ENCODE measurements at places on chromosomes 1 and 21.

- DNase-seq, result no peak
Observed at GRCh38 chr1:29315876-29316275, 79.6 kb downstream of the PTPRU start.

DNA sequence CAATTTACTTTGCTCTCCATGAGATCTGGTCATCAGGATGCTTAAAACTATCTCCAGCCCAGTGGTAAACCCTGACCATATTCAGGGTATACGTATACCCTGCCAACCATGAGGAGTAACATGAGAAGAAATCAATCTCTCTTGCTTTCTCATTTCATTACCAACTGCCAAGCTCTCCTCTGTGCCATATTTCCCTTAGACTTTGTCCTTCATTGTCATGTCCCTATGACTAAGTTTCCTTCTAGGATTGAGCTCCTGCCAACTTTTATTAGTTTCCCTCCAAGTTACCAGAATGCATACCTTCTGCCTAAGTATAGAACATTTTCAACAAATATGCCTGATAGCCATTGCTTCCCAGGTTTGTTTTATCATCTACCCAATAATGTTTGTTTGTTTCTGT, 1113.9 kb upstream of the B3GALT2 start:
- DNase-seq, result no peak

DNA sequence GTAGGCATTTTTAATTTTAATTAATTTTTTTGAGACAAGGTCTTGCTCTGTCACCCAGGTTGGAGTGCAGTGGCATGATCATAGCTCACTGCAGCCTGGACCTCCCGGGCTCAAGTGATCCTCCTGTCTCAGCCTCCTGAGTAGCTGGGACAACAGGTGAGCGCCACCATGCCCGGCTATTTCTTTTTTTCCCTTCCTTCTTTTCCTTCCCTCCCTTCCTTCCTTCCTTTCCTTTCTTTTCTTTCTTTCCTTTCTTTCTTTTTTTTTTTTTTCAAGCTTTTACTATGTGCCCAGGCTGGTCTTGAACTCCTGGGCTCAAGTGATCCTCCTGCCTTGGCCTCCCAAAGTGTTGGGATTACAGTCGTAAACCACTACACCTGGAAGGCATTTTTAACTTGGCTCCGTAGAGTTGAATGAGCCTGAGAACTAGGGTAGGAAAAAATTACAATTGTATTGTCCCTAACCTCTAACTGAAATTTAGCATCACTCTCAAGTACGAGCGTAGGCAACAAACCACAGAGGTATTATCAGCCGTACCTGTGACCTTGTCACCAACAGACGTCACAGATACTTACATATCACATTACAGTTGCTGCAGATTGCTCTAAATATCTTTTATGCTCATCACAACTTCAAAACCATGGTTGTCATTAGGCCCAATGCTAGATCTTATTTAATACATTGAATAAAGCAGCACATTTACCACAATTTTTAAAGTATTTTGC, 8.0 kb downstream of the RUNX3 start:
- no peak for DNase-seq

- DNase-seq, result no peak
Observed at GRCh38 chr1:216057063-216057462, 366.2 kb downstream of the USH2A start.

GRCh38 chr1:33791251-33791650, 72.6 kb upstream of the HMGB4 start:
- peak; percentile 2 for DNase-seq

DNA sequence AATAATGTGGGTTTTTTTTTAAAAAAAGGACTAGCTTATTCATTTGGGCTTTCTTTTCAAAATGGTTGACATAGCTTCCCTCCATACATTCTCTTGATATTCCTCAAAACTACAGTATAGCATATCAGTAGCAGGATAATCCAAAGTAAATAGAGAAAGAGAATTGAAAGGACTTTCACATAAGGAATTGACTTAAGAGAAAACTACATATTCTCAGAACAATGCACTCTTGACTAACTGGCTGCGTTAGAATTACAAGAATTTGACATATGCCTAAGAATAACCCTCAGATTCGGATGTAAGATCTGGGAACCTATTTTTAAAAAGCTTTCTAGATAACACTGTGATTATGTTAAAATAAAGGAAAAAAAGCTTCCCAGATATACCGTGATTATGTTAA, 3.1 kb downstream of the PRKAB2 start:
- no peak for DNase-seq

GRCh38 chr1:210700511-210700910, 371.8 kb downstream of the HHAT start:
- no peak for DNase-seq

DNA sequence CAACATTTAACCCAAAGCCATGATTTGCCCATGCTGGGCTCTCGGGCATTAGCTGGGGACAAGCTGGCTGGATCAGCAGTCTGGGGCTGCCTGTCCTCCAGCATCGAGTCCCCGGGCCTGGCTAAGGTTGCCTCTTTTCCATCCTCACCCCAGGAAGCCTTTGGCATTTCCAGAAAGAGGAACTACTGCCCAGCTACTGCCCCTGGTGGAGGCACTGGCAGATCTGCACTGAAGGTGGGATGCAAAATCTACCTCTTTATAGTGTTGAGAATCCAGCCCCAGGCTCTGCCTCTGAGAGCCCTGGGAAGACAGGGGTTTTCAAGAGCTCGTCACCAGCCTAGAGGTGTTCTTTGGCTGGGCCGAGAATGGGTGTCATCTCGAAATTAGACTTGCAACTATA, 635.9 kb downstream of the MATN1 start:
- no peak for DNase-seq

DNA sequence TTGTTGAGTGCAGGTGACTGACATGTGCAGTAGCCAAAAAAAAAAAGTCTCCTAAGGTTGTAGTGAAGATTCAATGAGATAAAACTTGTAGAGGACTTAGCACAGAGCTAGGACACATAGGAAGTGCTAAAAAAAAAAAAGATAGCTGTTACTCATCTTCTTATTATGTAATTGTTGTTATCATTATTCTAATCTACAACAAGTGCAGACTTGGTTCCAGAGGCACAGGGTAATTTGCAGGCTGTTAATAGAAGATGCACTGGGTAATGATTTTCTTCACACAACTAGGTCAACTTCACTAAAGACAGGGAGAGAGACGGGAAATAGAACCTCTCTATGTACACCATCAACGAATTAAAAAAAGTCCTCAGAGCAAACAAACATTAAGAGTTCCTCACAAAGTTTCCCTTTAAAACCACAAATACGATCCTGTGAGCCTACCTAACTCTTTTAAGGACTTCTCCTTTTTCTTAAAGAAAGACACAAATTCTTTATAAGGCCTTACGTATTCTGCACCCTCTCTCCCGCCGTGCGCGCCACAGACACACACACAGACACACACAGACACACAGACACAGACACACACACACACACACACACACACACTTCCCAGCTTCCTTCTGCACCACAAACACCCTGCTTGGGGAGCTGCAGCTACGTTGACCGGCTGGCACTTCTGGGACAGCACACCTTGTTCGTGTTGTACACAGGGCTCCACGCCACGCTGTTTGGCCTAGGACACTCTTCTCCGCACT, 49.8 kb upstream of the GADD45A start:
- DNase-seq, result no peak

- DNase-seq, result no peak
Observed at GRCh38 chr1:60341274-60341673, 267.7 kb upstream of the C1orf87 start.

DNA sequence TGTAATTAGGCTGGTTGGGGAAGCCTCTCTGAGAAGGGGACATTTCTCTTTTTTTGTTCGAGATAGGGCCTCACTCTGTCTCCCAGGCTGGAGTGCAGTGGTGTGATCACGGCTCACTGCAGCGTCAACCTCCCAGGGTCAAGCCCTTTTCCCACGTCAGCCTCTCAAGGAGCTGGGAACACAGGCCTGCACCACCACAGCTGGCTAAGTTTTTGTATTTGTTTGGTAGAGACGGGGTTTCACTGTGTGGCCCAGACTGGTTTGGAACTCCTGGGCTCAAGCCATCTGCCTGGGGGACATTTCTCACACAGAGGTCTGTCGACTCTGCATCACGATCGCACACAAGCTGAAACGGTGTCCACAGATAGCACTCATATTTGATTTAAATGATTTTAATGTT, 39.7 kb downstream of the HUNK start:
- DNase-seq, result no peak

DNA sequence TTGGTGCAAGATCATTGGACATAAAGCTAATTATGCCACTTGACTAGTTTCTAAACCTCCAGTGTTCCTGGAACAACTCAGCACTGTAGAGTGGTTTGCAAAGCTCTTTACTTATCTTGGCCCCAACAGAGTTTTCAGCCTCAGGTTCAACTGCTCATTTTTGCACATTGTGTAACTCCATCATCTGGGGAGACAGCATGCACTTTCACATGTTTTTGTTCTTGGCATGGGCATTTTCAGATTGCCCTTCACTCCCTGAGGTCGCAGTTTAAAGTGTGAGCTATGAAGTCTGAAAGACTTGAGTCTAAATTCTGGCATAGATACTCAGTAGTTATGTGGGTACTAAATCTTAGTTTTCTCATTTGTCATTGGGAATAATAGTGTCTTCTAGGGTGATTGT, 5.1 kb downstream of the USP16 start:
- peak; percentile 27 for DNase-seq

DNA sequence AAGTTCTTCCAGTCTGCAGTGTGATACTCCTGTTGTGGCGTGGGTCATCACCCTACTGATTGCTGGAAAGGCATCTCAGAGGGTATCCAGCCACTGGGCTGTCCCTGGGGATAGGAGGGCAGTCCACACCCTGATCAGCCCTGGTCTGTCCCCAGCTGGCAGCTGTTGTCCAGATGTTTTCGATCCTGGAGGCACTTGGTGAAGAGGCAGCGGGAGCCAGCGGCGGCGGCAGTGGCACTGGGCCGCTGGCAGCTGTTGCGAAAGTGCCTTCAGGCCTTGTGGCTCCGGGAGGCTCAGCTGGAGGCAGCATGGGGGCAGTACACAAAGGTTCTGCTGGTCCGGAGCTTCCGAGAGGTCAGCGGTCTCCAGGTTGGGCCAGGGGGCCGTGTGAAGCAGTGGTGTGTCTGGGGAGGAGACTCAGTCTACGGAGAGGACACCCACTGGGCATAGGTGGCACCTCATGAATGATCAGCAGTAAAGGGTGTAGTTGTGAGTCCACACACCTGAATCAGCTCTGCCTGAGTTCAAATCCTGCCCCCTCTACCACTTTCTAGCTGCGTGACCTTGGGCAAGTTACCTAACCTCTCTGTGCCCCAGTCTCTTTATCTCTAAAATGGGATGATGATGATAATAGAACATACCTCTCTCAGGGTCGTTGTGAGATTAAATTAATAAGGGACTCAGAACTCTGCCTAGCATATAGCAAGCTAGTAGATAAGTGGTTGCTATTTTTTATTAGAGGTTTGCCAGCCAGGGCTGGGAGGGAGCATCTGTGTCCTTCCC, 6.1 kb downstream of the C1orf167 start:
- no peak for DNase-seq

GRCh38 chr21:20996421-20997310, 1.5 kb upstream of the NCAM2 start:
- no peak for DNase-seq

- DNase-seq, result no peak
Observed at GRCh38 chr1:163166886-163167555, 35.7 kb downstream of the RGS5 start.

- peak; percentile 91 for DNase-seq
Observed at GRCh38 chr21:37564341-37564923, 197.9 kb downstream of the DYRK1A start.

DNA sequence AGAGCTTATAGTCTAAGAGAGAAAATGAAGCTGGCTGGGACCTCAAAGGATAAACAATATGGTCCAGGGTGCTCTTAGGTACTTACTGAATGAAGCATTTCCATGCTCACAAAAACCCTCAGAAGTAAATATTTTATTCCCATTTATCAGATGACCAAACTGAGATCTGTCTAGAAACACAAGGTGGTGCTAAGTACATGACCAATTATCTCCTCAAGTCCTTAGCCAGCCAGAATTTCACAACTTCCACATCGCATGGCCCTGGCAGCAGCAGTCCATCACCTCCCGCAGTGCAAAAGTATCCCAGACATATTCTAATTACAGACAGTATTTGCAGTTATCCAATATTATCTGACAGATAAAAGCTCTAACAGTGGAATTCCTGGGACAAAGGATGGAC, 321.7 kb upstream of the PROX1 start:
- DNase-seq, result no peak

GRCh38 chr1:79198832-79199231, 192.3 kb upstream of the ADGRL4 start:
- DNase-seq, result no peak

DNA sequence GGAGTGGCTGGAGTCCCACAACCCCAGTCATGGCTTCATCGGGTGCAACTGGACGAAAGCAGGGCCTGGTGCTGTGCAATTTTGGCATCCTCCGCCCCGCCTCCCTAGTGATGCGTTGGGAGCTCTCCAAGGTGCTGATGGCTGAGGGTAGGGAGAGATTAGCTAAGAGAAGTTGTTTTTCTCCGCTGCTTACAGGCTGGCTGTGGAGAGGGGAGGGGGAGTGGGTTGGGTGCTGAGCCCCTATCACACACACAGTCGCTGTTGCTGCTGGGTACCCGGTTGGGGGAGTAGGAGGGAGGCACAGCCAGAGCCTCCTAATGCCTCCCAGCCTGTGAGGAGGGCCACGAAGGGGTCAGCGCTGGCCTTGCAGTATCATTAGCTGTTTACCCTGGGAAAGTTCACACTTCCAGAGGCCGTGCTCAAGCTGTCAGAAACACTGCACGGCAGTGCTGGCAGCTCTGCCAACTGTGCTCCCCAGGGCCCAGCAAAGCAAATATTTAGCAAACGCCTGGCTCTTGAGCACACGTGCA, 110.0 kb downstream of the GRIK3 start:
- DNase-seq, result peak; percentile 36

GRCh38 chr1:185517808-185518419, 200.9 kb upstream of the IVNS1ABP start:
- DNase-seq, result no peak

- peak; percentile 51 for DNase-seq
Observed at GRCh38 chr1:27366411-27367159, at the start of gene MAP3K6. TSS of gene MAP3K6 (minus strand) at chr1:27366961. CDS start at chr1:27366597, 364 bp downstream.

GRCh38 chr21:43340491-43341377, 86.2 kb downstream of the SIK1 start:
- no peak for DNase-seq

GRCh38 chr1:2335721-2336455, 55.5 kb downstream of the MORN1 start:
- no peak for DNase-seq

Data from activated CD4-positive, alpha-beta T cell treated with anti-CD3 and anti-CD28 coated beads, Interleukin-2, amount 50 U/mL, for 16 hours (primary cell).